ENCODE measurements at places on chromosomes 2 and 18.

DNA sequence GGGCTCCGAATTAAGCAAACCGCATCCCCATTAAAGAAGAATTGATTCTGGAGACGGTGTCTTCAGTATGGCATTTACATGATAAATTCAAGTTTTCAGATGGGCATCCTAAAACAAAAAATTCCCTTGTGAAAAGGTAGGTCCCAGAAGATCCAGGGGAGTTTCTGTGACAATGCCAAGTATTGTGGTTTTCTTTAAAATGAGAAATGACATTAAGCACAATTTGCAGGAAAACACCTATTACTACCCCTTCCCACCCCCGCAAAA is 689 bp upstream of the YWHAQ start:
- DNase-seq: no peak

DNA sequence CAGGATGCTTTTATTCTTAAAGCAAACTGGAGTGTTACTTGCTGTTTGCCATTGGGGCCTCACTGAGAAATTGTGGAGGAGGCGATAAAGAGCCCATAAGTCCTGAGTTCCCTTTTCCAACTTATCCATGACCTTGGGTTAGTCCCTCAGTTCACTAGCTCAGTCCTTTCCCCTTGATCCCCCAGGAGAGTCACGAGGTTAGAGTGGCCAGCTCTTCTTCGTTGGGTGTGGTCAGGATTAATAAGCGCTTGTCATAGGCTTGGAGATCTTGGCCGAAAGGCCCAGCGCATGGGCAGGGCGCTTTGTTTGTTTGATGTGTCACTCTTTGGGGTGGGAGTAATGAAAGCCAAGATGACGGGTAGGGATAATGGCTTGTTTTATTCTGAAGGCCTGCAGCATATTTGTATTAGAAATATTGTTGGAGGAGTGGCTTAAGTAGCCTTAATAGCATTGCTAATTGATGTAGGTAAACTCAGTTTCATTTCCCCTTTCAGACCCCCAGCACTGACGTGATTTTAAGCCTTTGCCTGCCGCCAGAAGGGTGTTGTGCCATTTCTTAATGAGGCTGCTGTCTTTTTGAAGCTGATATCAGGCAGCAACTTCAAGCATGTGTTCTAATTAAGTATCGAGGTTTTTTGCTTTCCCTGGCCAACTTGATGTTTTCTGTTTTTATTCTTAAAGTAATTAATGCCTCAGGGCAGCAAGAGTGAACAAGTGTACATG is 15.7 kb downstream of the GRHL1 start:
- DNase-seq: no peak

DNA sequence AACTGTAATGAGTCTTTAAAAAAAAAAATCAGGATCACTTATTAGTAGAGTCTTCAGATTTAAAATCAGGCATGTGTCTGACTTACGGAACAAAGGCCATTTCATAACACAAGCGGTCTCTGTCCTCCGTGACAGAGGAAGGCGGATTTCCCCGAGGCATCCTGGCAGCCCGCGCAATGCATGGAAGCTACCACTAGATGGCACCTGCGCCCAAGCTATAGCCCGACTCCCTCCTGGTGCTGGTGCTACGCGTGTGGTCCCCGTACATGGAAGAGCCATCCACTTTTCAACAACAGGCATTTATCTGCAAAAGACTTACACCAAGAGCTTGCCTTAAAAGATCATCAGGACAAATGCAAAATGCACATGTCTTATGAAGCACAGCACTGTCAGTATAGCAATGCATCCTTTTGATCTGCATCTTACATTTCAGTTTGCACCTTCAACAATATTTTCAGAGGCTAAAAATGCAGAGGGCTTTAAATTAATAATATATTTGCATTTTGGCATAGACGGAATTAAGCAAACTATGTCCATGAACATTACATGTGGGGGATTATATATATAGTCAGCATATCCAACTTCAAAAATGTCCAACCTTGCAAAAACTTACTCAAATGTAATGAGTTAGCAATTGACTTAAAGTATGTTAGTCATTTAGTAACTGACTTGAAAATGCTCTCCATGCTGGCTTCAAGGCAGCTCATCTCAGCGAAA is 96.0 kb downstream of the ZNF516 start:
- DNase-seq: peak; percentile 56

DNA sequence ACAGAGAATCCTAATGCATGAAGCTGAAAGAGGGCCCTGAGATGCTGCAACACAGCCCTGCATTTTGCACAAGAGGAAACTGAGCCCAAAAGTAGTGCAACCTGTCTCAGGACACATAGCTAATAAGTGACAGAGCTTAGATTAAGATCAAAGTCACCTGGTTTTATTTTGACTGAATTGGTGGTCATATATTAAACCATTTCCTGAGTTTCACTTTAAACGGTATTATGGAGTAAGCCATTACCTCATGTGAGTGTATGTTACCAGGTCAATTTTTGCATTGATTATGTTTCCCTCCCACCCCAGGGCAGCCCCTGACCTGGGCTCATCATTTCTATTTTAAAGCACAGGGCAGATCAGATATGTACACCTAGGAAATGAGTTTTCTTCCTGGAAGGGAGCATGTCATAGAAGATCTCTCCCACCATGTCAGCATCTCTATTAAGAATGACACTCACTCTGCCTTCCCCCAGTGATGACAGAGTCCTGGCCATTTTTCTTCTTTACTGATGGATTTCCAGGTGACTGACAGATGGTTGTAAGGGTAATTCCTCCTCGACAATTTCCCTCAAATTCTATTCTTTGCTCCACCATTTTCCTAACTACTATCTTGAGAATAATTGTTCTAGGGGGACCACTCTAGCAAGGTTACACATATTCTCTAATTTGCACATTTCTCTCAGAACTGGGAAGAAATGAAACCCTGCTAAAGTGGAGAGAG is 441.3 kb upstream of the SLC14A2 start:
- DNase-seq: no peak

- no peak for DNase-seq
These were observed 15.4 kb downstream of the ACOXL start for GRCh38 chr2:110747522-110748488.
